ENCODE measurements at places on chromosomes 5 and 9.

GRCh38 chr5:40678026-40678425 lies 1.7 kb upstream of the PTGER4 start:
- no peak for DNase-seq

DNA sequence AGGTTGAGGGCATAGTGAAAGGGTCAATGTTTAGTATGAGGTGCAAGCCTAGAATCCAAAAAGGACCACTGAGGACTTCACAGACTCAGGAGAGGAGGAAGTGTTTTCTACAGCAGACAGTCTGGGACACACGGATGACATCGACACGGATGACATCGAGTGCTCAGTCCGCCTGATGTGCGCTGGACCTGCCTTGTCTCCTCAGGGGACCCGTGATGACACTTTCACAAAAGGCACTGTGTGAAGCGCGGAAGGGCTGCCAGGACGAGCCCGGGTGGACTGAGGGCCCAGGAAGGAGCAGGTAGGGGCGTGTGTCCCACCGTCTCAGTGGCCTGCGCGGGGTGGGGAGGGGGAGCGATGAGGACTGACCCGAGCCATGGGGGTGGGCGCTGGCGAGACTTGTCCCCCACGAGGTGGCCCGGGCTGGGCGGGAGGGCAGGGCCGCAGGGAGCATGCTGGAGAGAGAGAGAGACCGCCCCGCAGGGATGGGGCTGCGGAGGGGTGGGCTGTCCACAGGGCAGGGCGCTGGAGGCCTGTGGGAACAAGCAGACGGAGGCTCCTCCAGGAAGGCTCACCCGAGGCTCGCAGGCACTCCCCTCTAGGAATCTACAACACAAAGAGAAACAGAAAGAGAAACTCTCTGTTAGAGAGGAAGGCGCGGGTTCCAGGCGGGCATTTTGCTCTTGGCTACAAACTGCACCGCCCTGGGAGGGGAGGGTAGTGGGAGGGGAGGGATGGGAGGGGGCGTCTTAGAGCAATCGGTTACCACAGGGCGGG lies 54.9 kb downstream of the USP20 start:
- no peak for DNase-seq

- DNase-seq, result no peak
Measured at GRCh38 chr5:159571501-159572244, 241.4 kb upstream of the IL12B start.

DNA sequence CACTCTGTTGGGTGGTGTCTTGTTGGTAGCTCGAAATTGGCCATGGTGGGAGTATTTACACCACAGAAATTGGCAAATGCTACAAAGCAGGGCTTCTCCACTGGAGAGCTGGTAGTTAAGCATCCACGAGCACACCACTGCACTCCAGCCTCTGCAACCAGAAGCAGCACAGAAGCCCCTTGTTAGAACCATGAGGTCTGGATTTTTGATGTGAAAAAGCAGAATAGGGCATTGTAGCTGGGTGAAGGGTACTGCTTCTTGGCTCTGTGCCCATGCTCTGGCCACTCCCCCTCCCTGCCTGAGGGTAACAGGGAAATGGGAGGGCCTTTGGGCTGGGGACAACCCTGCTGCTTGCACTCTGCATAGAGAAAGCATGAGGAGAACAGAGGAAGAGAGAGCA lies 81.2 kb upstream of the UBTD2 start:
- DNase-seq, result no peak

DNA sequence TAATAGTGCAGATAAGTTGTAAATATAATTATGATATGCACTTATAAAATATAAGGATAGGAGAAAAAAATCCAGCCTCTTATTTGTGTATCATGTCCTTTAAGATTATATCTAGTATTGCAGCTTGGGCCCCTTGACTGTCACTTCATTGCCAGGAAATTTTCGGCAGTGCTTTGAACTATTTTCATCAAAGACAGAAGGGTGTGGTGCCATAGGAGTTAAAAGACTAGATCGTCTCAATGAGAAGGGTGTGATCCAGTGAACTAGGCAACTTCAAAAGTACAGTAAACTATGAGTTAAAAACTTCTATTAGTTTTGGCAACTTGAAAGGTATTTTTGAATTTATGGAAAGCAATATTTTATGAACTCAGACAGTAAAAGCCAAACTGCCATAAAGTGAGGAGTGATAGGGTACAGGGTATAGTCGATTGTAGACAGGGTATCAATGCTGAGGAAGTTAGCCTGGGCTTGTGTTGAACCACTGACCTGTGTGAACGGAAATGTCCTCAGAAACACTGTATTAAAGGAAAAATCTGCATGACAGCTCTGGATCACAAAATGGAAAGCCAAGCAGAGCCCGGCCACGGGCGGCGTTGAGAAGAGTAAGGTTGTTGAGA lies 48.6 kb upstream of the IZUMO3 start:
- DNase-seq, result no peak

GRCh38 chr9:127783111-127784008 lies 2.5 kb upstream of the CDK9 start:
- peak; percentile 58 for DNase-seq

DNA sequence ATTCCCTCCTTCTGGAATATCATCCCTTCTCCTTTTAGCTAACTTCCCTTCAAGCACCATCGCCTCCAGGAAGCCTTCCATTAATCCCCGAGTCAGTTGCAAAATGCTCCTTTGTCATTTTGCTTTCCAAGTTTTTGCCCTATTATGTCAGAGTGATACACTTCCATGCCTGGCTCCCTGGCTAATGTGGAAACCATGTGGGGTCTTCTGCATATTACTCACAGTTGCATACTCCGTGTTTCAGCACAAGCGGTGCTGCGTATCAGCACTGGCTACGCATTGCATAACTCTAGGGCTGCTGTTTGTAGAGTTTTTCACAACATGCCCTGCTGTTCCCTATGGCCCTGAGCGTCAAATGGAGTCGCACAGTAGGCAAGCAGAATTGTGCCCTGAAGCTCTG lies 1.9 kb downstream of the TEX53 start:
- DNase-seq, result no peak

DNA sequence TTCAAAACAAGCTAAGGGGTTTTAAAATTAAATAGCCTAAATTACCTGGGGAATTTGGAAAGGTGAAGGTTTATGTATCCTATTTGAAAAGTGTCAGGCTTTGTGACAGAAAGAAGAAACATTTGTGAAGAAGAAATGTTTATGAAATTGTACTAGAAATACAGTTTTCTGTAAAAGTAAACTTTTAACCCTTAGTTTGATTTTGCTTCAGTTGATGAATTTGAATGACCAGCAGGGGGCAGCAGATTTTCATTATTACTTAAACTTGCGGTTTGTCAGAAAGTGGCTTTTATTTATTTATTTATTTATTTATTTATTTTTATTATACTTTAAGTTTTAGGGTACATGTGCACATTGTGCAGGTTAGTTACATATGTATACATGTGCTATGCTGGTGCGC lies 58.1 kb downstream of the NNT start:
- DNase-seq, result no peak

DNA sequence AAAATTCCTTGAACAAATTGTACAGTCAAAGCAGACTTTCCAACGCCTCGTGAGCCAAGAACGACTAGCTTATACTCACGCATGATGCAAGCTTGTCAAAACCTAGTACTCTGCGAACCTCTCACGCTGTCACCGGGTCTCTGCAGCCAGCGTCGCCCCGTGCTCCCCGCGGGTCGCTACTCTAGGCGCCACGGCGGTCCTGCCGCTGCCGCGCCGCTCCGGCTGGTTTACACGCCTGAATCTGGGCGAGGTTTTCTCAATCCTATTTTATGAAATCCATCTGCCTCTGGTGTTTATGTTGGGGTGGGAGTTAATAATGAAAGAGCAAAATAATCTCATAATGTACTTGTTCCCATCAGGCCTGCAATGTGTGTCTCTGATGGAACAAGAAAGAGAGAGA lies 90.9 kb downstream of the SV2C start:
- no peak for DNase-seq

DNA sequence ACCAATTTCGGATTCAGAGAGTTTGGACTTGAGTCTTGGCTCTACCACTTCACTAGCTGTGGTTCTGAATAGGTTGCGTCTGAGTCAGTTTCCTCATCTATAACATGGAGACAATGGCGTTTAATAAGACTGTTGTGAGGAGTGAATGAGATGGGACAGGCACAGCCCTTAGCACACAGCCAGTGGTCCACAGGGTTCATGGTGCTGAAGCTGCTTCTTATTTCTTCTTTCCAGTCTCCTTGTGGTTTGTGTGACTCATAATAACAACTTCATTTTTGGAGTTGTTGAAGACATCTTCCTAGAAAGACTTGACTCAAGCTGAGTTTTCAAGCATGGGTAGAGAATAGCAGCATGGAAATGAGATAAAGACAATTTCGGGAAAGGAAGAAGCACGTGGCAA lies 172.6 kb upstream of the PPP2R2B start:
- no peak for DNase-seq

- DNase-seq, result no peak
Measured at GRCh38 chr9:70020991-70021571, 22.6 kb upstream of the MAMDC2 start.

DNA sequence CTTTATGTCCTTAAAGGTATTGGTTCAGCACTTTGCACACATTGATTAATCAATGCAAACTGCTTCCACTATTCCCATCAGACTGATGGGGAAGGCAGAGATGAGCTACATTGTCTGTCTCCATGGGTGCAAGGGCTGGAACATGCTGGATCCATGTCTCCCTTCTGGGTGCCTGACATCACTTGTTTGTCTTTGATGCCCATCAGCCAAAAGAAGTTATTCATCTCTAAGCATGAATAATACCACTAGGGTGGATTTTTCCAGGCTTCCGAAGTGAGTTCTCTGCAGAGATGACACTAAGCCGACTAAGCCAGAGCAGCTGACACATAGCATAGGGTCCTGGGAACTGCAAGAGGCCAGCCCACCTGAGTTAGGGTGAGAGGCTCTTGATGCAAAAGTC lies 8.7 kb downstream of the FGF1 start:
- DNase-seq, result no peak

DNA sequence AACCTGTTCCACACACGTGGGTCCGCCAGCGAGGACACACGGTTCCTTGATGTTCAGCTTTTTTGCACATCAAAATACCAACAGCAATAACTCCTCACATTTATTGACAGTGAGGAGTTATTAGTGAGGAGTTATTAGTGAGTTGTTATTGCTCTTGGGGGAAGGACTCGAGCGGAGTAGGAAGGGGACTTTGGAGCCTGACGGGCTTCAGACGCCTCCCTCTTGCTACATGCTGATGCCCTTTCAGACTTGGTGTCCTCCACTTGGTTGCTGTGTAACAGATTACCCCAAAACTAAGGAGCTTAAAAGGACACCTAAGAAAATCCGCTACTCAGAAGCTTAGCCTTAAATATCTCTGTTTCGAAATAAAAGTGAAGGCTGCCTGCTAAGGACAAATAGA lies 181.9 kb upstream of the MSX2 start:
- no peak for DNase-seq

DNA sequence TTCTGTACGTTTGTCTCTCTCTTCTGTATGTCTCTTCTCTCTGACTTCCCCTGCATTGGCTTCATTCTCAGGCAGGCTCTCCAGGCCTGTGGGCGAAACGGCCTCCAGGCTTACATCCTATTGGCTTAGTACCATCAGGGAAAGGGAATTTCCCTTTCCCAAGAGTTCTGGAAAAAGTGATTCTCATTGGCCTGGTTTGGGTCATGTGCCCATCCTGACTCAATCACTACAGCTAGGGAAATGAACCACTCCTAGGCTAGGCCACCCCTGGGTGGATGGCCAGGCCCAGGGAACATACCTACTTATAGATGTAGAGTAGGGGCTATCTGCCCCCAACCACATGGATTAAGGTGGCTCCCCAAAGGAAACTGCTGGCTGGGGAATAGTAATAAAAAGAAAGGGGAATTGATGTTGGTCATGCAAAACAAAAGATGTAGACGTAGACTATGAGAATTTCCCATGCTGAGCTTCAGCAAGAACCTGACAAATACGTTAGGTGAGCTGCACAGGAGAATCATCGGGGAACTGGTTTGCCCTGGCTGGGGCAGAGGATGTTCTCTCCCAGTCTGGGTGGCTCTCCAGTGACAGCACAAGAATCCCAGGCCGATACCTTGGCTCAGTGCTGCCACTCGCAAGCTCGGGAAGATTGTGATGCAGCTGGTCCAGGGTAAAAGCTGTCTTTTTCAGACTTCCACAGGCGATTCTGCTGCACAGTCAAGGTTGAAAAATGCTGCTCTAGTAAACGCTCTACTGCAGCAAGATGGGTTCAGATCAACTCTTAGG lies 3.7 kb upstream of the EGR1 start:
- no peak for DNase-seq

GRCh38 chr9:903886-904285 lies 62.4 kb downstream of the DMRT1 start:
- no peak for DNase-seq

DNA sequence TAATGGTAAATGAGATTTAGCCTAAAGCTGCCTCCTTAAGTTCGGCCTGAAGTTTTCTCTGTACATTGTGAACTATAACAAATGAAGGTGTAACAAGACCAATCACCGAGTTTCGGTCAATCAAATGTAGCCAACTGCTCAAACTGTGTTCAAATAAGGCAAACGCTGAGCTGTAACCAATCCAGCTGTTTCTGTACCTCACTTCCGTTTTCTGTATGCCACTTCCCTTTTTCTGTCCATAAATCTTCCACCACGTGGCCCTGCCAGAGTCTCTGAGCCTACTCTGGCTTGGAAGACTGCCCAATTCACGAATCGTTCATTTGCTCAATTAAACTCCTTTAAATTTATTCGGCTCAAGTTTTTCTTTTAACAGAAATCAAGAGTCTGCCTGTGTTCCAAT lies 193.5 kb upstream of the KLF9 start:
- no peak for DNase-seq

- no peak for DNase-seq
Measured at GRCh38 chr5:42950116-42950455, 90.0 kb downstream of the ANXA2R start.

GRCh38 chr9:93830606-93831005 lies 124.5 kb downstream of the BARX1 start:
- no peak for DNase-seq

GRCh38 chr5:132428147-132428482 lies 58.6 kb downstream of the SLC22A5 start:
- DNase-seq, result no peak

DNA sequence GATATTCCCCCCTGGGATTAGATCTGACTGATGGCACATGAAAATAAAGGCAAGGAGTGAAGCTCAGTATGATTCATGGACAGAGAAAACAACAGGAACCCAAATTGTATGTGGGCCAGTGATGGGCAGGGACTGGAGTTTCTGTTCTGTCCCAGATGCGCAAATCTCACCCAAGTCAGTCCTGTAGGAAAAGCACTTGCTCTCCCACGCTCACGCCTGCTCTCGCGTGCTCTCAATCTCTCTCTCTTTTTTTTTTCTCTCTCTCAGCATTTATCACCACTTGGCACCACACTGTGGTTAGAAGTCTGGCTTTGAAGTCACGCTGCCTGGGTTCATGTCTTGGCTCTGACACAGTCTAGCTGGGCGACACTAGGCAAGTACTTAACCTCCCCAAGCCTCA lies 106.5 kb upstream of the LRRTM2 start:
- DNase-seq, result no peak
